Stimulated activated CD4-positive, alpha-beta T cell treated with anti-CD3 and anti-CD28 coated beads, Interleukin-1b, Interleukin-23, amount 100 ng/mL, for 24 hours (primary cell): ENCODE measurements at places on chromosomes 4 and X.

DNA sequence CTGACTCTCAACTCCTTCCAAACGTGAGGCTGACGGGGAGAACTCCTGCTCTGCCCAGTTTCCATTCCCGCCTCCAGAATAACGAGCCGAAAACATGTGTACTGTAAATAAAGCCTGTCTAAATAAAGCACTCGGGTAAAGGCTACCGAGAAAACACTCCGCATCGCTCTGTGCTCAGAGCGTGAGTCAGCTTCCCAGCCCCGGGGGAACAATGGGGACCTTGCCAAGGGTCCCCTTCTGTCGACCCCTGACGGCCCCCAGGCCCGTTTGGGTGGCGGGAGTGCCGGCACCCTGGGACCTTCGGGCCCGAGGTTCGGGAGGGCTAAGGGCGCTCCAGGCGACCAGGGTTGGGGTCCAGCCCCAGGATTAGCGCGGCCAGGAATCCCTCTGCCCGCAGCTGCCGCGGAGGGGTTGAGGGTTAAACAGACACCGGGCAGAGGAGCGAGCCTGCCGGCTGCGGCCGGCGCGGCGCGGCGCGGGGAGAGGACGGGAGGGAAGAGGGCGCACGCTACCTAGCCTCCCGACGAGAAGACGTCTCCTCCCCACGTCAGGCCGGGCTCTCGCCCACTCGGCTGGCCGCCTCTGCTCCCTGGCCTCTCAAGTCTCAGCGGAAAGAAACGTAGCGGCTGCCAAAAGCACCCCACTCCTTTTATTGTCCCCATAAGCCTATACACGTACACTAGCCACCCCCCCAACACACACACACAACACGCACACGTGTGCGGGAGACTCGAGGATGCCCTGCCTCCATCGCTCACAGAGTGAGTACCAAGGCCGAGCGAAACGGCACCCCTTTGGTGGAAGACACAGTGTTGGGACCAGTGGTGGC is 85.5 kb downstream of the BCOR start:
- peak; percentile 2 for DNase-seq

- DNase-seq, result no peak
Observed at GRCh38 chr4:88353324-88353723, 25.3 kb upstream of the HERC6 start.

- no peak for DNase-seq
Observed at GRCh38 chr4:76206222-76206942, 7.2 kb downstream of the SCARB2 start.

DNA sequence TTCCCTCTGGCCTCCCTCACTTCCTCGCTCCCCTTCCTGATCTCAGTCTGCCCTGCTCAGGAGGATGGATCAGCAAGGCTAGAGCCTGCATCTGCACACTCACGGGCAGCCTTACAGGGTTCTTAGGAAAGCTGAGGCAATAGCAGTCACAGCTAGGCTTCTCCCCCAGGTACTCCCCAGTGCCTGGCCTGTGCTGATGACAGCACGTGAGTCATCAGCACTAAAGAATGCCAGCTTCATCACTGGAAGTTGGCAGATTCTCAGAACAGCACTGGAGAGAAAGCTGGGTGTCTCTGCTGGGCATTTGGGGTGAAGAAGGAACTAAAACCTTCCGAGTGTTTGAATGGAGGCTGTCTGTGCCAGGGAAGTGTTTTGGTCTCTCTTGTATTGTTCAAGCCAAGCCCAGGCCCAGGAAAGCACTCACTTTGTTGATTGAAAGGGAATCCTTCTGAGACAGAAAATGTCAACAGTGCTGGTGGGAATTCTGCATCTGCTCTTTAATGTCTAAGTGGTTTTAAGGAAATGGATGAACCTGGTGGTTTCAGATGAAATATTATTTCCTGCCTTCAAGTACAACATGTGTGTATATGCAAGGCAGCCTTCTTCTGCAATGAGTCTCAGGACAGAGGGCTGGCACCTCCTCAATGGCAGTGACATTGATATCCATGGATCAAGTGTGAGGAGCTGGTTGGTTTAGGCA is 73.0 kb upstream of the SCOC start:
- no peak for DNase-seq

DNA sequence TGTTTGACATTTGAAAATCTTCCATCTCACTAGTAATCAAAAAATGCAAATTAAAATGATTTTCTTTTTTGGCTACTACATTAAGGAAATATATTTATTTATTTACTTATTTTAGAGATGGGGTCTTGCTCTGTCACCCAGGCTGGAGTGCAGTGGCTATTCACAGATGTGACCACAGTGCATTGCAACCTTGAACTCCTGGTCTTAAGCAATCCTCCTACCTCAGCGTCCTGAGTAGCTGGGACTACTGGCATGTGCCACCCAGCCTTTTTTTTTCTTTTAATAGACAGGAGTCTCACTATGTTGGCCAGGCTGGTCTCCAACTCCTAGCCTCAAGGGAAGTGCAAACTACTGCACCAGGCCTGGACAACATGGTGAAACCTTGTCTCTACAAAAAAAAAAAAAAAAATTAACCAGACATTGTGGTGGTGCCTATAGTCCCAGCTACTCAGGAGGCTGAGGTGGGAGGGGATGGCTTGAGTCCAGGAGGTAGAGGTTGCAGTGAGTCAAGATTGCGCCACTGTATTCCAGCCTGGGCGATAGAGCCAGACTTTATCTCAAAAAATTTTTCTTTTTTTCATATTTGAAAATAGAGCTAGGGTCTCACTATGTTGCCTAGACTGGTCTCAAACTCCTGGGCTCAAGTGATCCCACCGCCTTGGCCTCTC is 4.4 kb upstream of the SMIM14 start:
- DNase-seq, result no peak
